Stimulated activated CD8-positive, alpha-beta memory T cell treated with anti-CD3 and anti-CD28 coated beads, Interleukin-7, amount 100 ng/mL, for 48 hours (primary cell): ENCODE measurements at places on chromosomes 3 and 15.

GRCh38 chr3:111943533-111943932 lies 35.3 kb upstream of the ABHD10 start:
- DNase-seq, result no peak

- no peak for DNase-seq
These were observed 104.1 kb downstream of the PGPEP1L start for GRCh38 chr15:98903377-98904018.

- DNase-seq, result no peak
These were observed 50.5 kb upstream of the PLCL2 start for GRCh38 chr3:16834214-16834613.

- no peak for DNase-seq
These were observed 251.7 kb downstream of the KCNMB2 start for GRCh38 chr3:178787960-178788359.

GRCh38 chr3:30188713-30189112 lies 417.7 kb upstream of the TGFBR2 start:
- DNase-seq, result no peak

GRCh38 chr3:109927161-109927560 lies 589.8 kb upstream of the DPPA4 start:
- DNase-seq, result no peak

DNA sequence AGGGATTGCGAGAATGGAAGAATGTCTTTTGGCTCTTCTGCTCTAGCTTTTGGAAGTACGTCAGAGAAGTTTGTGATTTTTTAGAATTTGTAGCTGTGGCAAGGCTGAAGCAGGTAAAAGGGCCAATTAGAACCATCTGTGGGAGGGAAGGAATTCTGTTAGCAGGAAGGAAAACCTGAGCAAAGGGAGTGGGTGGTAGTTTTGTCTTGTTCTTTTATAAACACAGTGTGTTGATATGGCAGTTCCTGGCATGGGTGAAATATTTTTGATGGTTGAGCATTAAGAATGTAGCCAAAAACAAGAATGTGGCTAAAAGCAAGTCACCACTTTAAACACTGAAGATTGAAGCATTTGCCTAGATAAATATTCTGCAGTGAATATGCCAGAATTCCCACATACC lies 23.8 kb downstream of the DAG1 start:
- DNase-seq, result no peak

DNA sequence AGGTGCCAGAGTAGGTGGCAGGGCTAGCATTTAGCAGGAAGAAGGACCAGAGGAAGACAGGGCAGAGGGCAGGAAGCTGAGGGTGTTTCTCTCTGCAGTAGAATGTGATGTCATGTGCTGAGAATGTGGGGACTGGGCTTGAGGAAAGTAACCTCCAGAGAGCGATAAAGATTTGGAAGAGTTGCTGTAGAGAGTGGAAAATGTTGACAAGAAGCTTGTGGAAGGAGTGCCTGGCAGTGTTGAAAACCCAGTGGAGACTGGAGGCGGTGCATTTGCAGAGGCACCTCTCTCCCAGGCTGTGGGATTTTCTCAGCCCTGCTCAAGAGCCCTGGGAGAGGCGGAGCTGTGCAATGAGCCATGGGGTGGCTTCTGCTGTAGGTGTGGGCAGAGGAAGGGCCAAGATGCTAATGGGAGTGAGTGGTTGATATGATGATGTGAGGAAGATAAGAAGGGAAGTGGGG lies 54.8 kb downstream of the MESD start:
- no peak for DNase-seq

GRCh38 chr3:14130230-14130629 lies 5.4 kb downstream of the TMEM43 start:
- no peak for DNase-seq

- DNase-seq, result no peak
These were observed 779.0 kb downstream of the SQOR start for GRCh38 chr15:46413799-46414198.

DNA sequence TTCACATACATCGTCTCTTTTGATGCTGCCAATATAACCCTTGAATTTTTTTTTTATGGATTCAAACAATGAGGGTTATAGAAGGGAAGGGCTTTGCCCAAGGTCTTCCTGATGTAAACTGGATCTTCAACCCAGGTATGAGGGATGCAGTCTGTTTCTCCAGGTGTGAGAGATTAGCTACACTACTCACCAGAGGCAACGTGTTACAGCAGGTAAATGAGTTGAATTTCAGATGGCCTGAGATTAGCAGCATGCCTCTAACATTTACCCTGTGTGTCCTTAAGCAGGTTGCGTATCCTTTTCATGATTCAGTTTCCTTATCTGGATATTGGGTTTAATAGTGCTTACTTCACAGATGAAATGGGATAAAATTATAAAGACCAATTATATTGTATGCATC lies 1.9 kb downstream of the RTP4 start:
- no peak for DNase-seq
